ENCODE measurements at places on chromosomes 13 and 19.

DNA sequence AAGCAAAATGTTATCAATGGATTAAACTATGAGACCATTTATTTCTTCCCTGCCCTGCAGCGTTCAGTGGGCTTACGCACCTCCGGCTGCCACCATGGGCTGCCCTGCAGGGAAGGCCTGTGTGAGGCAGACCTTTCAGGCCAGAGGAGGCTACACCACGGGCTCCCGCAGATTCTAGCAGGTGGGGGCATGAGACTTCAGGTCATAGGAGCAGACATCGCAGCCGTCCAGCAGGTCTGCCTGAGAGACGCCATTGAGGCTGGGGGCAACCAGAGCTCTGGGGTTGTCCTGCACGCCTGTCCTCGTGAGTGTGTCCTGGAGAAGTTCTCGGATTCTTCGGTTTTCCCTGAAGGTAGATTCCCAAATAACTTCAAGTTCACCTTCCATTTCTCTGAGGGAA, 9.4 kb upstream of the SLC7A9 start:
- DNase-seq: no peak

DNA sequence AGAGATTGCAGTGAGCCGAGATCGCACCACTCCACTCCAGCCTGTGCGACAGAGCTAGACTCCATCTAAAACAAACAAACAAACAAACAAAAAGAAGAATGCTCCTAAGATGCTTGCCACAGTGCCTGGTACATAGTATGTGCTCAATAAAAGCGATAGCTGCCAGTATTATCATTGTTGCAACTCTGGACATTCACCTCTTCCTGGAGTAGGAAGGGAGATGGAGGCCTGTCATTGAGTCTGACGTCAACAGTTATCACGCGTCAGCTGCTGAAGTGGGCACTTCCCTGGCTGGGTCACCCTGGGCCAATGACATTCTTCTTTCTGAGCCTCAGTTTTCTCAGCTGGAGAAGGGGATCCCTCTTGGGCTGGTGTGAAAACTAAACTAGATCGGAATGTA, 4.2 kb upstream of the PLAUR start:
- DNase-seq: no peak

- DNase-seq: no peak
Measured at GRCh38 chr13:112608212-112608611, 20.3 kb upstream of the TUBGCP3 start.

DNA sequence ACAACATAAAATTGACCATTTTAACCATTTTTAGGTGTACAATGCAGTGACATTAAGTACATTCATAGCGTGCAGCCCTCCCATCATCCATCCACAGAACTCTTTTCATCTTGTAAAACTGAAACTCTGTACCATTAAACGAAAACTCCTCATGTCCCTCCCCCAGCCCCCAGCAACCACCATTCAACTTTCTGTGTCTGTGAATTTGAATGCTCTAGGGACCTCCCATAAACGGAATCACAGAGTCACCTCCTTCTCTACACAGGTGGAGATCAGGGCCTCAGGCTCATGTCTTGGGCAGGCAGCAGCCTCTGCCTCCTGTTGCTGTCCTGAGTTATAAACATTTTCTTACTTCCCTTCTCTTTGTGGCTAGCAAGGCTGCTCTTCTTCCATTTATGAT, 7.3 kb upstream of the CCNE1 start:
- no peak for DNase-seq

GRCh38 chr13:33033986-33034385, 17.8 kb downstream of the KL start:
- DNase-seq: no peak

DNA sequence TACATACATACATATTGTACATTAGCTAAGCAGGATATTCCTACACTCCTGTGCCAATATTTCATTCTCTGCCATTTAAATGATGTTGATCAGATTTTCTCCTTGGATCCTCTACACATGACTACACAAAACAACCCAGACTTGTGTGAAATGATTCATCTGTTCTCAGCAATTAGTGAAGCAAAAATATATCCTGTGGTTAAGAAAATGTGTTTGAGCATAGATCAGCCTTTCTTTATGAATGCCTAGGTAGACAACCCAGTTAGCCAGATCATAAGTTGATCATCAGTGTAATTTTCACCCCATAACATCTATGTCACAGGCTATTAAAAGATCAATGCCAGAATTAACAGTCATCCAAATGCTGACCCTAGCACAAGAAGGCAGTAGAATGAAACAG, 275.2 kb upstream of the EDNRB start:
- DNase-seq: no peak

- DNase-seq: no peak
Measured at GRCh38 chr13:78299832-78300623, 303.3 kb downstream of the POU4F1 start.

DNA sequence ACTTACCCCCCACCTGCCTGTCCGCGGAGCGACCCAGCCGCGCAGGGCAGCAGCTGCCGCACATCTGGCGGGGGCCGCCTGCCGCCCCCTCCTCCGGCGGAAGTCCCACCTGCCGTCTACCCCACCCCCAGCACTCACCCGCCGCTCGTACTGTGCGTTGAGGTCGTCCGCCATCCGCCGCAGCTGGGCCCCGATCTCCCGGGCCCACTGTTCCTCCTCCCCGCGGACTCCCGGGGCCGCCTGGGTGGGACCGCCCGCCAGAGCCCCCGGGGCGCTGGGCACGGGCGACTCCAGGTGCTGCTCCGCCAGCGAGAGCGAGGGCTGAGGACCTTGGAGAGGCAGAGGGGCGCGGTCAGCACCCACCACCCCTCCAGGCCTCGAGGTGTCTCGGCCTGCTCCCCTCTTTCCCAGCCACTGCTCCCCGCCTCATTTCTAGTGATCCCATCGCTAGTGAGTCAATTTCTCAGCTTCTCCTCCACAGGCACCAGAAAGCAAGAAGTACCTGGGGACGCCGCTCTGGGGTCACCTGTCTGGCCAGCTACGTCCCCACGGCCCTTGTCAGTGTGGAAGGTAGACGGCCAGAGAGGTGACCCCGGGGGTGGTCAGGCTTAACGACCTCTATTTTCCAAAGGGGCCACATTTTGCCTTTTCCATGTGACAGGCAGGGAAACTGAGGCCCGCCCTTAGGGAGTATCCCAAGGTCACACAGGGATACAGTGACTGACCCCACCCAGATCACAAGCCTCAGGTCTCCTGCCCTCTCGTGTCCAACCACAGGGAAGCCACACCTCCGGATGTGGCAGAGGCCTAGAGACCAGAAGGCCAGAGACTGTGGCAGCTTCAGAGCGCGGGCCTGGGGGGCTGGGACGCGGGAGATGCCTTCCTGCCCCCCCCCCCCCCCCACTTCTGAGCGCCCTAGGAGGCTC, 4.3 kb downstream of the BBC3 start:
- DNase-seq: no peak

GRCh38 chr19:51688671-51689571, 4.2 kb upstream of the SPACA6 start:
- DNase-seq: peak; percentile 79

DNA sequence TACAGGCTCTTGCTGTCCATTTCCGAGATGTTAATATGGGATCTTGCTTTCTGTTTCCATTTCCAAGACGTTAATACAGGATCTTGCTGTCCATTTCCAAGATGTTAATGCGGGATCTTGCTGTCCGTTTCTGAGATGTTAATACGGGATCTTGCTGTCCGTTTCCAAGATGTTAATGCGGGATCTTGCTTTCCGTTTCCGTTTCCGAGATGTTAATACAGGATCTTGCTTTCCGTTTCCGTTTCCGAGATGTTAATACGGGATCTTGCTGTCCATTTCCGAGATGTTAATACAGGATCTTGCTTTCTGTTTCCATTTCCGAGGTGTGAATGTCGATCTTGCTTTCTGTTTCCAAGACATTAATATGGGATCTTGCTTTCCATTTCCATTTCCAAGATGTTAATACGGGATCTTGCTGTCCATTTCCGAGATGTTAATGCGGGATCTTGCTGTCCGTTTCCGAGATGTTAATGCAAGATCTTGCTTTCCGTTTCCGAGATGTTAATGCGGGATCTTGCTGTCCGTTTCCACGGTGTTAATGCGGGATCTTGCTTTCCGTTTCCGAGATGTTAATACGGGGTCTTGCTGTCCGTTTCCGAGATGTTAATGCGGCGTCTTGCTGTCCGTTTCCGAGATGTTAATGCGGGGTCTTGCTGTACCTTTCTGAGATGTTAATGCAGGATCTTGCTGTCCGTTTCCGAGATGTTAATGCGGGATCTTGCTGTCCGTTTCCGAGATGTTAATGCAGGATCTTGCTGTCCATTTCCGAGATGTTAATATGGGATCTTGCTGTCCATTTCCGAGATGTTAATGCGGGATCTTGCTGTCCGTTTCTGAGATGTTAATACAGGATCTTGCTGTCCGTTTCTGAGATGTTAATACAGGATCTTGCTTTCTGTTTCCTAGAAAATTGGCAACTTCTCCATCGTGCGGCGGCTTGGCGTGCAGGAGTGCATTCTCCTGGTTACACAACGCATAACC, 38.3 kb downstream of the PEX11G start:
- peak; percentile 46 for DNase-seq

GRCh38 chr19:23969630-23970029, 54.9 kb downstream of the ZNF726 start:
- no peak for DNase-seq

- DNase-seq: peak; percentile 27
Measured at GRCh38 chr13:23654111-23655110, 84.2 kb downstream of the TNFRSF19 start.

- no peak for DNase-seq
Measured at GRCh38 chr13:21871919-21872318, 201.0 kb downstream of the FGF9 start.

GRCh38 chr13:114309086-114309485, 5.2 kb upstream of the CHAMP1 start:
- no peak for DNase-seq

Data from epithelial cell of prostate (primary cell).